ENCODE measurements at places on chromosomes 4 and X.

GRCh38 chrX:153873282-153874084 is 12.5 kb downstream of the L1CAM start:
- DNase-seq: no peak

- no peak for DNase-seq
These were observed 278.8 kb upstream of the RPS6KA3 start for GRCh38 chrX:20545538-20545937.

- no peak for DNase-seq
These were observed 478.7 kb upstream of the GALNTL6 start for GRCh38 chr4:171334549-171334948.

DNA sequence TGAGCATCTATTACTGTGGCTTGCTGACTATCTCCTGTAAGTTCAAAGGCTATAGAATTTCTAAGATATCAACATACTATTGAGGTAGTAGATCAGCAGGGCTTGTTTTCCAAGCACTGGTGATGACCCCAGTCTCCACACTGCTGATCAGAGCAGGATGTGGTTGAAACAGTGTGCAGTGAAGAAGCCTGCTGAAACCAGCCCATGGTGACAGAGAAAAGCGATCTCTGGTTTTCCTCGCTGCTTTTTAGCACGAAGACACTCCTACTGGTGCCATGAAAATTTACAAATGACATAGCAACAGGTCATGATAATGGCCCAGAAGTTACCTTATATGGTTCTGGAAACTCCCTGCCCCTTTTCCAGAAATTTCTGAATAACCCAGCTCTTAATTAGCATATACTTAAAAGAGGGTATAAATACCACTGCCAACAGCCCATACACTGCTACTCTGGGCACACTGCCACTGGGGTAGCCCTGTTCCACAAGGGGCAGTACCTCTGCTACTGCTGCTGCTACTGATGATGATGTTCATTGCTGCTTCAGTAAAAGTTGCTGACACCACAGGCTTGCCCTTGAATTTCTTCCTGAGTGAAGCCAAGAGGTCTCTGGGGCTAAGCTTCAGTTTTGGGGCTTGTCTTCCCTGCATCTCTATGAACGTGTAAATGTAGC is 1689.5 kb upstream of the PCDH10 start:
- no peak for DNase-seq

- DNase-seq: no peak
These were observed 20.5 kb upstream of the HOPX start for GRCh38 chr4:56701644-56702043.

DNA sequence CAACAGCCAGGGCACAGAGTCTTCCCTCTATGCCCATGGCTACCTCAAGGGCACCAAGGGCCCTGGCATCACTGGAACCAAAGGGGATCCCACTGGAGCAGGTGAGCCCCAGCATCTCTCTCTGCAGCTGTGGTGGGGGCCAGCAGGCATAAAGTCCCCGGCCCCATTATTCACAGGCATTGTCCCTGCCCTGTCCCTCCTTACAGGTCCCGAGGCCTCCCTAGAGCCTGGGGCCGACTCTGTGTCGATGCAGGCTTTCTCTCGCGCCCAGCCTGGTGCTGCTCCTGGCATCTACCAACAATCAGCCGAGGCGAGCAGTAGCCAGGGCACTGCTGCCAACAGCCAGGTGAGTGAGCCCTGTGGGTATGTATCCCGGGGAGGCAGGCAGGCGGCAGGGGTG is 12.3 kb upstream of the UBA1 start:
- no peak for DNase-seq
